Stimulated activated CD4-positive, alpha-beta T cell treated with anti-CD3 and anti-CD28 coated beads, Interleukin-12 subunit alpha, Interleukin-12 subunit beta, amount 100 ng/mL, for 4 hours (primary cell): ENCODE measurements at places on chromosomes 12 and 14.

- no peak for DNase-seq
Observed at GRCh38 chr12:79406993-79407392, 283.8 kb downstream of the PAWR start.

GRCh38 chr12:47361389-47362021 is 281.7 kb upstream of the AMIGO2 start:
- DNase-seq, result peak; percentile 43

DNA sequence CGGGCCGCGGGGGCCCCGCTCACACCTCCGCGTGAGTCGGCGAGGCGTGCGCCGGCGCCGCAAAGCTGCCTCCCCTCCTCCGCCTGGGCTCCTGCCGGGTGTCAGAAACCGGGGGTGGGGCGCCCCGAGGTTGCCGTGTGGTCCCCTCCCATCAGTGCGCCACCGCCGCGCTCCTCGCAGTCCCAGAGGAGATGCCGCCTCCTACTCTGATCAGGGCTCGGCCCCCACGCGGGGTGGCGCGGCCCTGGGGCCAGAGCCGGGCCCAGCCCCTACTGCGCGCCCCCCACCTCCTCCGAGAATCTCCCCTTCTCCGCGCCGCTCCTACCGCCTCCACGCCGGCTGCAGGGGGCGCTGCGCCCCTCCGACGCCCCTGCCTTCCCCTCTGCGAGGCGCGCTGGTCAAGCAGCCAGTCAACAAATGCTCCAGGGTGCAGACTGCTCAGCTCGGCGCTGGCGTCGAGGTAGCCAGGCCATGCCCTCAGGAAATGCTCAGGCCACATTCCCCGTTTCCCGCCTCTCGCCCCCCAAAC is 467 bp upstream of the JAG2 start:
- peak; percentile 39 for DNase-seq

DNA sequence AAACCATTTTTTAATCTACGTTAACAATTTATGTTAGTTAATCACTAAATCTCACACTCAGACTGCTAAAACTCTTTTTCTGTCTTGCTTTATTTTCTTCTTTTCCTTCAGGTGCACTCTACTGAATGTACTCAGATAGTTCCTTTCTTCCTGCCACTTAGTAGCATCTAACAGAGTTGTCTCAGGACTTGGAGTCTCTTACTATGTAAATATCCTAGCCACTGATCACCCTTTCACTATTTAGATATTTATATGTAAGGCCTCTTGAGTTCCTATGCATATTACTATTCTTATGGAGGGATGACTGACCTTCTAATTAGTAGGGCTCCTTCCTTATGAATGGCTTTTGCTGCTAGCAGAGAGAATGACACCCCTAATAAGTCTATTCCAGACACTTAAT is 586.3 kb downstream of the RERGL start:
- DNase-seq, result no peak

DNA sequence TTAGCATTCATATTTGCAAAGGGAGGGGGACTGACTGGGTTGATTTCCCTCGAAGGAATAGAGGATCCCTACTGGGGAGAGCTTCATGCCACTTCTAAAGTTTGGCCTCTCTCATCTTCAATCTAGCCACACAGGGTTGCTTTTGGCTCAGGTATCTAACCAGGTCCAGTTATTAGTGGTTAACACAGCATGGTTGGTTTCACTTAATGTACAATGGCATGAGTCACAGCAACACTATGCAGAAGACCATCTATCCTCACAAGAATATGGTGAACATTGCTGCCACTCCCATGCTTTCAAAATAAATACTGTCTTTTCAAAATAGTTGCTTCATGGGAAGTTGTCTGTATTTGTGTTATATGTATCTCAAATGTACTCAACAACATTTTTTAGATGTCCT is 6.6 kb upstream of the RAB3IP start:
- DNase-seq, result no peak

DNA sequence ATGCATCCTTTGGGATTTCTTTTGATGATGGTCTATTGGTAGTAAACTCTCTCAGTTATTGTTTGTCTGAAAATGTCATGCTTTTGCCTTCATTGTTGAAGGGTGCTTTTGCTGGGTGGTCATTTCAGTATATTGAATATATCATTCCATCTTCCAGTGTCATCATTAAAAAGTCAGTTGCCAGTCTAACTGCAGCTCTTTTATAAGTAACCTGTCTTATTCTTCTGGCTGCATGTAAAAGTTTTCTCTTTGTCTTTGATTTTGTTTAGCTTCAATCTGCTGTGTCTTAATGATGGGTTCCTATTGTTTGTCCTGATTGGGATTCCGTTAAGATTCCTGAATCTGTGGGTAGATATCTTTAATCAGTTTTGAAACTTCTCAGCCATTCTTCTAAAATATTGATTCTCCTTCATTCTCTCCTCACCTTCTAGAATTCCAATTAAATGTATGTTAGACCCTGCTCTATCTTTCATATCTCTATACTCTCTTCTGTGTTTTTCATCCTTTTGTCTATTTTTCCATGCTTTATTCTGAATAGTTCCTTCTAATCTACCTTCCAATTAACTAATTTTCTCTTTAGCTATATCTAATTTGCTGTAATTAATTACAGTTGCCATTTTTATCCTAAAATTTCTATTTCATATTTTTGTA is 6.4 kb downstream of the OAS1 start:
- DNase-seq, result no peak

DNA sequence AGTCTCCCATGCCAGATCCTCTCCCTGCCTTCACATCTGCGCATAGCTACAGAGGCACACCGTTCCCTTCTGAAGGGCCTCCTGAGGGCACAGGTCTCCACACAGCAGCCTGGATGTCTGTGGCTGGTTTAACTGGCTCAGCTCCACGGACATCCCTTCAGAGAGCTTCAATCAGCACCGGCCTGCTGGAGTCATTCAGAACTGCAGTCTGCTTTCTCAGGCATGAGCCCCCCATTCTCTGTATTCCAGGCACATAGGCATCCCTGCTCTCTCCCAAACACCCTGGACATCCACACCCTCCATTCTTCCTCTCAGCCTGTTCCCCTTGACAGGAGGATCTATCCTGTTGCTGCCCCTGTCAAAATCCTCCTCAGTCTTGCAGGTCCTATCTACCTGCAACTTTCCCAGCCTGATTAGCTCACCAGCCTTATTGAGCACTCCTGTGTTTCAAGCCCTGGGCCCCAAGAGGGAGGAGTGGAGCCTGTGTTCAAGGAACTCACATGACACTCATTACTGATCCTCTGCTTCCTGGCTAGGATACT is 2.9 kb upstream of the DHRS2 start:
- DNase-seq, result no peak
